T-helper 22 cell (primary cell): ENCODE measurements at places on chromosomes 6 and 20.

GRCh38 chr6:127858727-127859391 is 42.0 kb downstream of the THEMIS start:
- DNase-seq = no peak

DNA sequence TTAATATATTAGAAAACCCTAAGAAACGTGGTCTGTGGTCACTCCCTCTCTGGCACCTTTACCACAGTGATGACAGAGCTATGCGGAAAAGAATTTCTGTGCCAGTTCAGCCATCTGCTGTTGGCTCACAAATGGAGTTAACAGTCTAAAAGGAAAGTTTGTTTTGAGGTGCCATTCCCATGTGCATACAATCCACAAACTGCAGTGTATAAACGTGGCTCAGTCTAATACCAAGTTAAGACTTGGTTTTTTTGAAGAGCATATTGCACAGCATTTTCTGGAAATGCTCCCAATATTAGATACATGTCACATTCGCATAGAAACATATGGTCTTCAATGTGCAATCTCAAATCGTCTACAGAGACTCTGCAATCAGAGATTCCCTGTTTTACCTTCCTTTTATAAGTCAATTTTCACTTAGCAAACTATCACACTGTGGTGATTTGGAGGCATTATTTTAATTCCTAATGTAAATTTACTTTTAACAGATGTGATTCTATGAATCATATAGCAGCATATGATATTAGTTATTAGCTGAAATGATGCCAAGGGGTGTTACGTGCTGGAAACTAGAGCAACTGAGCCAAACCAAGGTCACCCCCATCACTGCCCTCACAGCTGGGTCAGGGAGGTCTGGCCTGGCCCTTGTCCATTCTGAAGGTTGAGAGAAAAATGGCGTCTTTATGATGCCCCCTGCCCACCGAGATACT is 383.5 kb downstream of the PRKN start:
- no peak for DNase-seq

DNA sequence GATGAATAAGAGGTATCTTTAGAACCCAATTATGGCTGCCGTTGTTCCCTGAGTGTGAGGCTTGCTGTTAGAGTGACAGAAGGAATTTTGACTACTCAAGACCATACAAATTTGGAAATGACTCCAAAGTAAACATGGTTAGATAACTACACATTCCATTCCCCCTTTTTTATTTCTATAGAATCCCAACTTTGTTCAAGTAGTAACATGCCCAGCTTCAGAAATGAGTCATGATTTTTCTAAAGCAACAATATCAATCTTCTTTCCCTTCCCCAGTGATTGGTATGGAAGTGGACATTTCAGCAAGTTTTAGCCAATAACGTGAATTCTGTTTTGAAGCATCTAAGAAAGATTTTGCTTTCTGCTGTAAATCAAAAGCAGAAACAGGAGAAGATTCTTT is 37.8 kb downstream of the HCRTR2 start:
- no peak for DNase-seq

DNA sequence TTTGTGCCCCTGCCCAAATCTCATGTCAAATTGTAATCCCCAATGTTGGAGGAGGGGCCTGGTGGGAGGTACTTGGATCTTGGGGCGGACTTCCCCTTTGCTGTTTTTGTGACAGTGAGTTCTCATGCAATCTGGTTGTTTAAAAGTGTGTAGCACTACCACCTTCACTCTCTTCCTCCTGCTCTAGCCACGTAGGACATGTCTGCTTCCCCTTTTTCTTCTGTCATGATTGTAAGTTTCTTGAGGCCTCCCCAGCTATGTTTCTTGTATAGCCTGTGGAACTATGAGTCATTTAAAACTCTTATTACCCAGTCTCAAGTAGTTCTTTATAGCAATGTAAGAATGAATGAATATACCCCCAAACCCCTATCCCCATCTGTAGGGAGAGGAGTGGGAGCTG is 1013.7 kb upstream of the MAP3K7 start:
- DNase-seq = no peak

- no peak for DNase-seq
Observed at GRCh38 chr6:25700761-25701160, 48.7 kb downstream of the SCGN start.

DNA sequence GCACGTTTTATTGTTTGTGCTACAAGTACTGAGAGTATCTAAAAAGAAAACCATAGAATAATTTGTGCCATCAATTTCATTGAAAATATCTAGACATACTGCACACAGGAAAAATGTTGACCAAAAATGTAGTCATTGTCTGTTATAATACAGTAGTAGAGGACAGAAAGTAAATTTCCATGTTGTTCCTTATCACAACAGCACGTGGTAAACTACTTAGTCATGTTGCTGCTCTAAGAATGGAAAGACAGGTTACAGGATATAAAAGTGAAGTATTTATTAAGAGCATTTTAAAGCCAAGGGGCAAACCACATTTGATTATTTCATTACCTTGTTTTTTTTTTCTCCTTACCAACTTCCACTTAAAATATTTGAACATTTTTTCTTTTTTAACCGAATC is 89.0 kb upstream of the CEP85L start:
- DNase-seq = no peak

DNA sequence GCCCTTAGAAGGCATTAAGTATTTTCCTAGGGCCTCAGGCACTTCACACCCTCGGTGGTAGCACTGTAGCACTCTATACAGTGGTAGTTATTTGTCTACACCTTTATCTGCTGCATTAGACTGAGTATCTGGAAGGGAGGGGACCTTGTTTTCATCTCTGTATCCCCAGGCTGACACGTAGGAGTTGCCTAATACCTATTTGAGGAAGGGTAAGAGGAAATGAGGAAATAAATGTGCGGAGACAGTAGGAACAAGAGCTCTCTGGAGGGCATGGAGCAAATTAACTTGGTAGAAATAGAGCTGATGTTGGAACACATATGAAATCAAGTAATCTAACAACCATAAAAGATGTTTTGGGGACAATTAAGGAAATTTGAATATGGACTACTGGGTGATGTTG is 3.9 kb downstream of the CNPY3 start:
- DNase-seq = no peak

GRCh38 chr6:155795173-155795796 is 339.6 kb upstream of the NOX3 start:
- DNase-seq = no peak

DNA sequence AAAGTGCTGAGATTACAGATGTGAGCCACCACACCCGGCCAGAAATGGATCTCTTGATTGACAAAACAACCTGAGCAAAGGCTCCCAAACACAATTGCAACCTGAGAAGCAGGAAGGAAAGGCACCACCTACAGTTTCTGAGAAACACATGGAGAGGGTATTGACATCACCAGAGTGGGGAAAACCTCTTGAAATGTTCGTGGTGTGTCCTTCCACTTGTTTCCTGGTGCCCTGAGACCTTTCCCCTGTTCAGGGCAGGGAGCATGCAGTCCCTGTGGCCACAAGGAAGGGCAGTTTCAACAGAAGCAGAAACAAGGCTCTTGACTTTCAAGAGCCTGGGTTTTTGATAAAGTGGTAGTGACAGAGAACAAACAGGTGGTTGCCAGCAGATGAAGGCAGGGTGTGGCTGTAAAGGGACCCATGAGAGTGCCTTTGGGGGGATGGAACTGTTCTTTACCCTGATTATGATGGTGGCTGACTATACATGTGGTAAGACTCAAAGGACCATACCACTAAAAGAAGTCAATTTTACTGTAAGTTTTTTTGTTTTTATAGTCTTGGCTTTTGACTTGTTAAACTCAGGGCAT is 3.2 kb upstream of the BPIFA1 start:
- DNase-seq = no peak

DNA sequence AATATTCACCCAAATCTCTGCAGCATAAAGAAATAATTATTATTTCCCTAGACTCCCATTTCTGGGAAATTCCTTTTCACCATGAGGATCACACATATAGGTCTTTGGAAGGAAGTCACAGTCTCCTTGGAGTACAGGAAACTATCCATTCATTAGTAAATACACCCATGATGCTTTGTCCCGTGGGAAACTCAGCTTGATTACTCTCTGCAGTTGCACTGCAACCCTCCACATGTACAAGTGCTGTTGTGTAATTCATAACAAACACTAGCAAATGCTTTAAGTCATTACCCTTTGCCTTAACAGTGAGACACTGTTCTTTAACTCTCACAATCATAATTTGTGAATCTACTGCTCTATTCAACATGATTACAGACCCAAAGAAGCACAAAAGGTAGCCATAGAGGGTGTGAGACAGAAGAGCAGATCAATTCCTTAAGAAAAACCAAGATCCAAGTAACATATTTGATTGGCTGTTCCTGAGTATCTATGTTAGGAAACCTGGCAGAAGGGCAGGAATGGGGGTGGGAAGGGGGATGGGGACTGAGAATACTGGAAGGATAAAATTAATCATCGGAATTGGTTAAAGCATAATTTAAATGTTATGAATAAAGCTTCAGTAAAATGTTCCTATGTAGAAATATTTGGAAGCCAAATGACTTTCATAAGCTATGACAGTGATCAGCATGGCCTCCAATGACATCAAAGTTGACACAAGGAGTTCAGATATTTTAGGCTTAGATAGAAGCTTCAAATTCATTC is 268.0 kb downstream of the HACE1 start:
- DNase-seq = no peak

DNA sequence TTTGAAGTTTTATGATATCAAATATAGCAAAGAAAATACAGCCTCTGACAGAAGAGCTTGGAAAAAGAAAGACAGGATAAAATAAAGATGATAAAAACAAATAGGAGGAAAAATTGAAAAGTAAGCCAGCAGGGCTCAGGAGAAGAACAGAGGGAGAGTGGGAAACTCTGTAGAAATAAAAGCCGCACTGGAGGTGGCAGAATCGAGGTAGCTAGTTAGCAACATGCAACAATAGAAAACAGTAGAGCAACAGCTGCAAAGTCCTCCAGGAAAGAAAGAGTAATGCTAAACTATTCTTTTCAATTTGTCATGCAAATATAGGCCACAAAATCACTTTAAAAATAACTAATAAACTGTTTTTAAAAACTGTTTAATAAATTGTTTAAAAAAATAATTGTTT is 28.8 kb downstream of the HBS1L start:
- no peak for DNase-seq

GRCh38 chr20:49529470-49529869 is 38.5 kb downstream of the PTGIS start:
- no peak for DNase-seq

DNA sequence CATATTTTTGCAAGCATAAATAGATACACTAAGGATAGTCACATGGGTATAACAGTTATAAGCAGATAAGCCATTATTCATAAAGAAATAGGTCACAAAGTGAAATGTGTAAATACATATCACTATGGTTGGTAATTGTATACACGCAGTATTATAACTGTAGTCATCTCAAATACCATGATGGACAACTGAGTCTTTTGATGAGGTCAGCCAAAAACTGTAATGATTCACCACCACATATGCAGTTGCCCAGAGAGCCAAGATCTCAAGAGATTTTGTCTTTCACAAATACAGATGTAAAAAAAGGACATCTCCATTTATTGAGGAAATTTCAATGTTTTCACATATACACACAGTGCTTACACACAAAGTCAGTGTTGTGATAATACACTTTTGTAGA is 28.3 kb downstream of the ZNF292 start:
- no peak for DNase-seq

DNA sequence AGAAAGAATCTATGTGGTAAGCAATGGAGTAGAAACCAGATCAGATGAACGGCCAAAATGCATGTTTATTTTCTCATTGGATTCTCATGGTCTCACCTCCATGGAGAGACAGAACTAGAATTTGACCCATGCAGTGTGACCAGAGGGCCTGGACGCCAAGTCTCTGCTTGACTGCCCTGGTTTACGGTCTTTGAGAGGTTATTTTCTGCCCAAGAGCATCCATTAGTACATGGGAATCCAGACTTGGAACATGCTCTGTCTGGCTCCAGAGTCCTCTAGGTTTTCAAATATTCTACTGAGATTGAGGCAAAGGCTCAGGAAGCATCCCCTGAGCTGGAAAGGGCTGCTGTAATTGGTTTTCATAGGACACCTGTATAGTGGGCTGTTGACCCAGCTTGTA is 45.5 kb upstream of the UST start:
- no peak for DNase-seq

DNA sequence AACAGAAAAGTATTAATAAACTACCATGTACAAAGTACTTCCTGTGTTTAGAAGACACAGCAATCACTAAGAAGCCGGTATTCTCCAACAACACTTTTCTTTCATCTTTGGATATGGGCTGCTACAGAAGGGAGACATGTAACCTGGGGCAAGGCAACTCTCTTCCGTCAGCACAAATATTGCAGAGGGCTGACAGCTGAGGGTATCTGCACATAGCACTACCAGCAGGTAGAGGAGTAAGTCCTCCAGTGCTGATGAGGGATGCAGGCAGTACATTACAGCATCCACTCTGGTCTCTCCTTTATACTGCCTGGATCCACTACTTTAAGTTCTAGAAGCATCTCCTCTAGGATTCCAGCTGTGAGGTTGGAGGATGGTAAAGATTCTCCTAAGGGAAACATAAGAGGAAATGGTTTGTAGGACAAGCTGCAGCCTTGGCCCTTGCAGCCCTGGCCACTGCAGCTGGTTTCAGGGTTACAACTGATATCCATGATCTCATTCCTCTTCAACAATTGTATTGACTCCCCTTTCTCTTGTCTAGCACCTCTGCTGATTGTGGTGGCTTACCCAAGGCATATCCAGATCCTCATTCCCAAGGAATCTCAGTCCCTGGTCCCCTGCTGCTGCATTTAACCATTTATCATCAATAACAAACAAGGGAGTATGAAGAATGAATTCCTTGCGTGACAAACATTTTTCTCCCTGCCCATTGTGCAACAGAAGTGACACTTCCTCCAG is 110.7 kb upstream of the ADGRF1 start:
- no peak for DNase-seq

GRCh38 chr6:148616841-148617240 is 130.0 kb upstream of the UST start:
- DNase-seq = no peak

DNA sequence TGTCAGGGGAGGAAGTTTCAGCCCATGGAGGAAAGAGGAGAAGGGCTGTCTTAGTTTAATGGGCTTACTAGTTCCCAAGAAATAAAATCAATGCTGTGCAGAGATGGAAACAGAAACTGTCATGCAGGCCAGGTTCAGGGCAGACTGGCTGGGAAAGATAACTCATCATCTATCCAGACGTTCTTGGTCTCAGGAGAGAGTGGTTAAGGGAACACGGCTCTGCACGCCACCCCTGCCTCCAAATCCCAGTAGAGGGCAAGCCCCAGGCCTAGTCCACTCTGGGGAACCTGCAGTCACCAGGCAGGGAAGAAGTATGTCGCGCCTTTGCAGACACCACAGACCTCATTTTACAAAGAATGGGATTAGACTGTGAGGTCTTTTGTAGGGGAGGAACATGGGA is 12.5 kb downstream of the ALDH8A1 start:
- DNase-seq = no peak

DNA sequence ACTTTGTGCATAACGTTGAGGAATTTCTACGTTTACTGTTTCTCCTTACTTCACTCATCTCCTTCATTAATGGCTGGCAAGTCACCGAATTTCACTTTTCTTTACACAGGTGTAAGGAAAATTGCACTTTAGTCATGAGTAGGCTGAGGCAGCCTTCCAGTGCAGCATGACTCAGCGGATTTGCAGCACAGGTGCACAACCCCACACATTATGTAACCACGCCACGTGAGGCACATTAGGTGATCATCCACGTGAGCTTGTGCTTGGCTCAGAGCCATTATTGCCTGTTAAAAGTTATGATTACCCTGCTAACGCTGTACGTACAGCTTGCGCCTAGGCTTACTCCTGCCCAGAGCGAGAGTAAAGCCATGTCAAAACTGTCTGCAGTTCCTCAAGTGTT is 158.8 kb downstream of the NKAIN2 start:
- DNase-seq = no peak
